ENCODE measurements at places on chromosomes 7 and 10.

DNA sequence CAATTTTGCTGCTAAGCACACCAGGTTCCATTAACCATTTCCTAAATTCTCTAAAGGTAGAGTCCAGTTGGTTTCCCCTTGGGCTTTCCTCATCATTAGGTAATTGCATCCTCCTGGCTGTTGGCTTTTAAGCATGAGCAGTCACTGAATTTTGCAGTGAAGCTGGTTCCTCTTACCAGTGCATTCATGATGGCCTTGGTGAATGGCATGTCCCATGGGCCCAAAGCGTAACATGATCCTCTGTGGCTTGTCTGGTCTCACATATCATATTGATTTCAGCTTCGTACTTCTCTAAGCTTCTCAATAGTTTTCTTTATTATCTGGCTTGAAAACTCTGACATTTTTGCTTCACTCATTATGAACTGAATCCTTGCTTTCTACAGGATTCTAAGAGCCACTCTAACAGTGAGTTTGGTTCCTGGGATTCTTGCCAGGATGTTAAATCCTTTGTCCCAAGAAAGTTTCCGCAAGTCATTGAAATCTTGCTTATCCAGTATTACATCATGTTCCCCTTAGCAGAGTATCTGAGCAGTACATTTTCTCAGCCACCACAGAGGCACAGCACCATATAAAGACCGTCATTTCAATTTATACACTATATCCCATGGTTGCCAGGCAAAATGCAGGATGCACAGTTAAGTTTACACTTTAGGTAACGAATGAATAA, 134.2 kb downstream of the PTN start:
- no peak for DNase-seq

DNA sequence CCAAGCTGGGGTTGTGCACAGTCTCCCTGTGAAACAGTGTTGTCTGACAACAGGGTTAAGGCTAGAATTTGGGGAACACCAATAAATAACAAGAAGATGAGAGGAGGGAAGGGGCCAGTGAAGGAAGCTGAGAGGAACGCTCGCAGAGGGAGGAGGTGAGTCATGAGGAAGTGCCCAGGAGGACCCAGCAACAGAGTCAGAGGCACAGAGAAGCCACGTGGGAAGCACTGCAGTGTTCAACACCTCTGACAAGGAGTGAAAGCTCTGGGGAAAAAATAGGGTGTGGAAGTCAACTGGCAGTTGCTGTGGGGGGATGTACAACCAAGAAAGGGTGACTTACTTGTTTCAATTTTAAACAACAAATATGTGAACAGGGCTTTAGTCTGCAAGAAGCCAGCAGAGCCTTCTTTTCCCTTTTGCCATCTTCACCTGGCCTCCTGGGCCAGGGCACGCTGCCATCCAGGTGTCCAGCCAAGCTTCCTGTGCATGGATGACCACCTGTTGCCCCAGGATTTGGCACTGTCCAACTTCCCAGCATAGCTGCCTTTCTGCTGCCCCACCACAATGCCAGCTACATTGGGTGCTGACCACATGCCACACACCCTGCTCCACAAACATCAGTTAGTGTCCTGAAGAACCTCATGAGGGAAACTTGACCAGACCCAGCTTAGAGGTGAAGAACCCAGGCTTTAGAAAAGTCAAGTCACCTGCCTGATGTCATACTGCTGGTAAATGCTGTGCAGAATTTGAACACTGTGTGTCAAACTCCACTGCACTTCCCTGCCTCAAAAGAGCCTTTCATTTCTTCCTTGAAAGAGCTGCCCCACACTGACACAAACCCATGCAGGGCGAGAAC, 69.6 kb downstream of the ATXN7L1 start:
- DNase-seq = no peak

- DNase-seq = no peak
Observed at GRCh38 chr10:20839141-20839540, 58.0 kb downstream of the NEBL start.

GRCh38 chr10:64037071-64037661, 516.0 kb downstream of the REEP3 start:
- no peak for DNase-seq

GRCh38 chr7:33807779-33808482, 97.4 kb upstream of the BMPER start:
- no peak for DNase-seq

DNA sequence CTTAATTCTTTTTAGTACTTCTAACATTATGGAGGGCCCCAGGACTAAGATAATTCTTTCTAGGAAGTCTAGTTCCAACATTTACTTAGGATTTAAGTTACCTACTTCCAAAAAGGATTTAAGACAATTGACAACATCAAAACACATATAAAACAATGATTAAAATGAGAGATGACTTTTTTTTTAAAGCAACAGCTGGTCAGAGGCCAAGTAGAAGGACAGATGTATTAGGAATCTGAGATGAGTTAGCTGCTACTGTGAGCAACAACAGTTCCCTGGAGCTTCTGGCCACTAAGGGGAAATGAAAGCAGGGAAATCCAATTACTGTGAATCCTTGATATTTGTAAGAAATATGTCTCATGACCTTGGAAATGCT, 222.3 kb downstream of the PHTF2 start:
- no peak for DNase-seq

DNA sequence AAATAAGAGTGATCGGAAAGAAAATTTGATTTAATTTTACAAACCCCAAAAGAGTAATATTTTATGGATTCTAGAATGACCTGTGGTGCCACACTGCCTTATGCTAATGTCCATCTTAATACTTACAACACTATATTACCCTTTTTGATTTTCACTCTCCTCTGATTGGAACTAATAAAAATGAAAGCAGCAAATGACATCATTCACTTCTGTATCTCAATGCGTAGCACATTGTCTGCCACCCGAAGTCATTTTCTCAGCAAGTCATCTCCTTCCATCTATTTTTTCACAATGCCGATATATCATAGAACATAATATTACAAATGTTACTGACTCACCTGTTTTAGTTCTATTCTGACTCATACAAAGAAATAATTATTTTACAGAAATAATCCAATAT, 127.5 kb upstream of the PCLO start:
- DNase-seq = no peak

DNA sequence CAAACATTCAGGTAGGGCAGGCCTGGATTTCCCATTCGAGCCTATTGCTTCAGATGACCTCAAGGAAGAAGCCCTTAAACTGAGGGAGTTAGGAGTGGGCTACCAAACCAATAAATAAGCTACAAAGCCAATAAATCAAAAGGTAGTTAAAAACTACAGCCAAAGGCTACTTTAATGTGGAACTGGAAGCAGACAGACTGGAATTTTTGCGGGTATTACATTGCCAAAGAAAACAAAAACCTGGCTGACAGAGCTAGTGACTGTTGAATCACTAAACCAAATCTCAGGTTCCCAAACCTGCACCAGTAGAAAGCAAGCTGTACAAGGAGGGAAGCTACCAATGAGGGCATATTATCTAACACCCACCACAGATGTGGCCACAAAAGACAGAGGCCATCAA, 315.6 kb downstream of the GRM8 start:
- DNase-seq = no peak

- DNase-seq = no peak
Observed at GRCh38 chr7:133376514-133376913, 123.6 kb downstream of the EXOC4 start.

GRCh38 chr10:79239275-79239779, 107.9 kb upstream of the PPIF start:
- peak; percentile 59 for DNase-seq

GRCh38 chr7:70334871-70335270, 736.6 kb downstream of the AUTS2 start:
- DNase-seq = no peak

GRCh38 chr7:57339198-57339944, 110.6 kb upstream of the ZNF716 start:
- DNase-seq = no peak

DNA sequence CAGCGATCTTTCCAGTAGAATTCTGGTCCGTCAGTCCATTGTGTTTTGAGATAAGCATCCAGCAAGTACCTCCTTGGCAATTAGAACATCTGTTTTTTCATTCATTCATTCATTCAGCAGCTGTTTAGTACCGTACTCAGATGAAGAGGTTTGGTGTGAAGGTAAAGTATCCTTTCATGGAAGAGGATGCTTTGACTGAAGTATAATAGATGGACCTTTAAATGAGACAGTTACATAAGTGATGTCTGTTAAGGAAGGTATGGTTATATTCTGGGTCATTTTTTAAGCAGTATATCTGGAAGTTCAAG, 1.2 kb downstream of the MAPK8 start:
- no peak for DNase-seq

DNA sequence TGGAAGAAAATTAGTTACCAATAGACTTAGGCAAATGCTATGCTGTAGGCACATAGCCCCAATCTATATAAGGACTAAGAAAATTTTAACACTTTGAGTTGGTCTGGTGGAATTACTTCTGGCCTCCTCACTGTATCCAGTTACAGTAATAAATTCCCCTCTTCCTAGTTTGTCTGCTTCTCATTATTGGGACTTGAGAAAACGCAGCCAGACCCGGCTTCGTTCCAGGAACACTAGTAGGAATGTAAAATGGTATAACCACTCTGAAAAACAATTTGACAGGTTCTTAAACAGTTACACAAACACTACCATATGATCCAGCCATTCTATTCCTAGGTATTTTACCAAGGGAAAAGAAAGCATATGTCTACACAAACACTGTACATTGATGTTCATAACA, 150.2 kb downstream of the VPS50 start:
- no peak for DNase-seq

GRCh38 chr7:27953777-27954176, 213.8 kb downstream of the TAX1BP1 start:
- no peak for DNase-seq

DNA sequence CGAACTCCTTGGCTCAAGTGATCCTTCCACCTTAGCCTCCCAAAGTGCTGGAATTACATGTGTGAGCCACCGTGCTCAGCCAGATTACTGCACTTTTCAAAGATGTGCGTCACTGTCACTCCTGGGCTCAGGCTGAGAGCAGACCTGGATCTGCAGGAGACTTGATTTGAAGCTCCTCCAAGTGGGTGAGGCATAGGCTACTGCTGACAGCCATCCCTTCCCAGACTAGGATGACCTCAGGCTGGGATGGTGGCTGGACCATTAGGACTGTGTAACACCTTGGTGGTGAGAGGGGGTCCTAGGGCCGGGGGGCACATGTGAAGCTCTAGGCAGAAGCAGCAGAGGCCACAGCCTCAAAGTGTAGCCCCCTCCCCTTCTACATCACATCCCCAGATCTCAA, 8.2 kb upstream of the SRRM3 start:
- no peak for DNase-seq

DNA sequence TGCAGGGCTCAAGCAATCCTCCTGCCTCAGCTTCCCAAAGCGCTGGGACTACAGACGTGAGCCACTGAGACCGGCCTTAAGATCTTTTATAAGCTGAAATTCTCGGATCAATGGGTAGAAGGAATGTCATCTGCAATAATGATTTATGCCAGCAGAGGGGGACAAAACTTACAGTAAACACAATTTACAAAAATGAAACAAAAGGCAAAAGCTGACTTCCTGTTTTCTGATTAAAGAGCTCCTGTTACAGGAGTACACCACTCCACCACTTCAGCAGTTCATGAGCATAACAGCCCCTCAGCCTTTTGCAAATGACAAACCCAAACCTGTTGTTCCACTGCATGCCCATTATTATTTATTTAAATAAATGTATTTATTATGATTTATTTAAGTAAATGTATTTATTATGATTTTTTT, 88.5 kb upstream of the ATP6V0A4 start:
- no peak for DNase-seq

GRCh38 chr10:86304436-86304835, 62.2 kb downstream of the GRID1 start:
- DNase-seq = no peak

DNA sequence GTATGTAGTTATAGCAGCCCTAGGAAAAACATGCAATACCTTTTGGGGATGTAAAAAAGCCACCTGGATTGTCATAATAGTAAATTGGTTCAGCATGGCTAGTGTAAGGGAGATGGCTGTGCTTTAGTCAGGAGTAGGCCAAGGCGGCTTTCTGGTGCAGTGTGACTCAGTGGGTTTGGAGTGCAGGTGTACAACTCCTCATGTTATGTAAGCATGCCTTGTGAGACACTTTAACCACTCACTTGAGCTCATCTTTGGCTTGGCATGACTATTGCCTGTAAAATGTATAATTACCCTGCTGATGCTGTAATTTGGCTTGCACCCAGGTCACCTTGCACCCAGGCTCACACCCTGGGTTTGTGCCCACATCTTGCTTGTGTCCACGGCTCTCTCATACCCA, 239.2 kb upstream of the GLI3 start:
- no peak for DNase-seq

GRCh38 chr7:92460510-92460909, 13.2 kb downstream of the GATAD1 start:
- no peak for DNase-seq

DNA sequence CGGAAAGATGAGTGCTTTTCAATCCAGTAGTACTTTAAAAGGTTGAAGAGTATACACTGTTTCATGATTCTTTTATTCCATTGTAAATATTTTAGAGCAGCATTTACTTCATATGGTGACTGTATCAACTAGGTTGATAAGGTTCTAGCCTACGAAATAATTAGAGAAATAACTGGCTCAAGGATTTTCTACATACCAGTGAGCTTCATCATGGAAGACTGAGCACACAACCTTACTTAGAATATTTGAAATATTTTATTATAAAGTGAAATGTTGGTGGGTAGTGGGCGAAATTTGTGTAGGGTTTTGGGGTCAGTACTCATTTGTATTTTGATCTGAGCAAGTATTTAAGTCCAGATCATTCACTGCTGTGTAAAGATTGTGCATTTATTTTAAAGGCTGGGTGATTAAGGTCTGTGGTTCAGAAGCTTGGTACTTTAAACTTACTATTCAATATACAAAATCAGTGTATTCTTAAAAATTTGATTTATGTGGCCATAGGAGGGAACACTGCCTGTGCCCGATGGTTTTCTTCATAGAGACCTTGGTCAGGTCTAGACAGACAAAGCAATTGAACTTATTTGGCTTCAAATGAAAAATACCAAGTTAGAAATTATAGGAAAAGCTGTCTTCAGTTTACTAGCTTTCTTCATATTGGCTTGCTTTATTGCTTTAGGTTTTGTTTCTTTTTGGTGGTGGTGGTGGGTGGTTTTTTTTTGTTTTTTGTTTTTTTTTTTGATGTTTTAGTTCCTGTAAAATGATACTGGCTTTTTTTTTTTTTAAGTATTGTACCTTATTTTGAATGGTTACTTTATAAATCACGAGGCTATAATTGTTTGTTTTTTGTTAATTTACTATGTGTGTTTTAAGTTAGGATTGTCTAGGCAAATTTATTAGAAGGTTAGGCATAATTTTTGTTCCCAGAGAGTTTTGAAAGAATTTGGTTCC, 3.0 kb downstream of the KMT2E start:
- no peak for DNase-seq

DNA sequence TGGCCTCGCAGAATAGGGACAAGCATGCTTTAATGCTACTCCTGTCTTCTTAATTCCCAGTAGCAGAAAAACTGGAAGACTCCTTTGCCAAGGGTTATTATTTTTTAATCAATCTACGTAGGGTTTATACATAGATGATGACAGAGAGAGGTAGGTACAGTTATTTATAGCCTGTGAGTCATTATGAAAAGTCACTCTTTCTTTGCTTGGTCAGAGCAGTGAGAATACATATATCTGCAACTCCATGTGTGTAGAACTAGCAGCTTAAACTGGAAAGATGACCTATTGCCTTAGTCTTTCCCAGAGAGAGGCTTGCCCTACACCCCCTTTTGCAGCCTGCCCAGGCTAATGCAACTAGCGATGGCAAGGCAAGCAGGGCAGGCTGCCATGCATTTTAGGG, 1050.6 kb downstream of the NRG3 start:
- no peak for DNase-seq

- no peak for DNase-seq
Observed at GRCh38 chr7:98222533-98223195, 11.4 kb downstream of the BHLHA15 start.

- no peak for DNase-seq
Observed at GRCh38 chr7:88147949-88148348, 71.9 kb downstream of the SRI start.
